ENCODE measurements at places on chromosomes 5 and 9.

GRCh38 chr5:59489551-59489950, 404.0 kb downstream of the PDE4D start:
- no peak for DNase-seq

- DNase-seq, result no peak
These were observed 53.4 kb downstream of the RNF145 start for GRCh38 chr5:159155960-159156359.

DNA sequence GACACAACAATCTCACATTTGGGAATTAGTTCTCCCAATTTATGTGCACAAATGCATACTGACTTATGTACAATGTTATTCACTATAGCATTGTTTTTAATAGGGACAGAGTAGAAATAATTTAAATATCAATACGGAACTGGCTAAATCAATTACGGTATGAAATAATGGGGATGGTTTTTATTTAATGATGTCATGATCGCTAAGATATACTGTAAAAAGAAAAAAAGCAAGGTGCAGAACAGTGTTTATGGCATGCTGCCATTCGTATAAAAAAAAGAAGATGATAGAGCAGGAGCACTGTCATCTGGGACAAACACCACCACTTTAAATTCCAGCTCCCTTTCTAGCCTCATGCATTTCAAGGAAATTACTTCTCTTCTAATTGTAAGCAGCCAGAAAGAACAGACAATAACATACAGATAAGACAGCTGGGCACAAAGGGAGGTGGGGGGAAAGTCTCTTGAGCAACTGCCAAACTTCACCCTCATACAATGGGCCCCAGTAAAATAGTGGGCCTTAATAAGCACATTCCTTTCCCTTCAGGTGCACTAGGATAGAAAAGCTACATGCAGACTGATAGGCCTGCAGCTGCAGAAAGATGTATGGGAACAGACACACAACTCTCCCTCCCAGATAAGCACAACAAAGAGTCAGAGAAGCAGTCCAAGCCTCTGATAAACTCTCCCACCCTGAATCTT, 8.4 kb downstream of the SREK1IP1 start:
- no peak for DNase-seq

GRCh38 chr5:146006470-146007190, 70.3 kb downstream of the SH3RF2 start:
- no peak for DNase-seq

DNA sequence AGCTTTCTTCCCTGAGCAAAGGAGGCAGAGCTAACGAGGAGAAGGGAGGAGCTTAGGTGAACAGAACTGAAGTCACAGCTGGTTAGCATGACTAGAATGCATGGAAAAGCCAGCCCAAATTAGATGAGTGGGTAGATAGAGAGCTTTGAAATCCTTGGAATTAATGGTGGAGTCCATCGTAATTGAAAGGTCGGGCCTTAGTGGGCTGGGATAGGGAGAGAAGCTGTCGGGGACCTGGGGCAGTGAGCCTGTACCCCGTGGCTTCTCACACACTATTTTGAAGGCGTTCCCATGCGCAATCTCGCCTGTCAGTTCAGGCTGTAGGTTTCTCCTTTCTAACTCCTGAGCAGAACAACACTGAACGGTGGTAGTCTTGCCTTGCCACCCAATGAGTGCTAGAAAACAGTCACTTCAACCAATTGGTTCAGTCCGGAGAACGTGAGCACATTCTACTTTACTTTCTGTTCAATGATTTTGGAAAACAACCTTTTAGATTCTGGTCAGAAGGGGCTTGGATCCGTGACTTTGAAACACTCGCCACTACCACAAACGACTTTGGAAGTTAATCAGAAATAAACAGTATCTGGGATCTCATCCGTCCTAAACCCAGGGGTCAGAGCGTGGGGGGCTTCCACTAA, 655 bp upstream of the RAI14 start:
- peak; percentile 24 for DNase-seq

GRCh38 chr9:37146410-37146809, 26.0 kb downstream of the ZCCHC7 start:
- no peak for DNase-seq

DNA sequence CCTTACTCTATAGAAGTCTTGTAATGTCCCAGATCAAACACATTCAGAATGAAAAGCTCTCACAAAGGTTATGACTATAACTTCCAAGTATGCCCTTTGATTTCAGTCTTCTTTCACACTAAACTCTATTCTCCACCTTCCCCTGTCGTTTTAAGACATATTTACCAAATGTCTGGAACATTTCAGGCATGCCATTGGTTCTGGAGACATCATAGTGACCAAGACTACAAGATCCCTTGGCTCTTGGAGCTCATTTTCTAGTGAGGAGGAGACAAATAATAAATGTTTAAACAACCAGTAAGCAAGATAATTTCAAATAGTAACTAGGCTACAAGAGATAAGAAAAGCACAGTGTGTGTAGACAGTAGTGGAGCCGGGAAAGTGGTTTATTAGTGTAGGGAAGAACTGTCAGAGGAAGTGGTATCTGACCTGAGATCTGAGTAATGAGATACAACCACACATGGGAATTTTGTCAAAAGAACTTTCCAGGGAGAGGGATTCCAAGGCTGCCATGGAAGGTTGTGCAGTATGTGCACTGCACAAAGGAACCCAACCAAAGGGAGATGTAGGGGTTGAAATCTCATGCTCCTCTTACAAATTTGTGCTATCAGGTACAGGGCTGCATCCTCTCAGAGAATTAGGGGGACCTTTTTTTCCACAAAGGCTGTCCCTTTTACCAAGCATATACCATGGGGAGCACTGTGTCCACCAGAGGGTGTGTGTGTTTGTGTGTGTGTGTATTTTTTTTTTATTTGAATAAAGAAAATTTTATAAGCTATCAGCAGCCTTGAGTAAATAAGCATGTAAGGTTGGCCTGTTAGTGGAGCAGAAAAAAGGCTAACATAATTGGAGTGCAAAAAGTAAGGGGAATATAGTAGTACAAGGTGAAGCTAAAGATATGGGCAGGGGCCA, 1279.1 kb upstream of the WWC1 start:
- no peak for DNase-seq

DNA sequence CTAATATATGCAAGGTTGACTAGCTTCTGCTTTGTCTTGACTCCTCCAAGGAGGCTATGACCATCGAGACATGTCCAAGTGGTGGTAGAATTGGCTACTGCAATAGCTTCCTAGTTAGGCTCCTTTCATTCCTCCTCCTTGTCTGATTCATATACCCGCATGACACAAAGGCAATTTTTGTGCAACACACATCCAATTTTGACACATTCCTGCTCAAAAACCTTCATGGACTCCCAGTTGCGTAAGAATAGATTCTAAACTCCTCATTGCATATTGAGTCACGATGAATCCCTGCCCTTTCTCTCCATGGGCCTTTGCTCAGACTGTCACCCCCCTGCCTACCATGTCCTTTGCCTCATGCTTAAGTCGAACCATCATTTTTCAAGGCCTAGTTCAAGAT, 344.5 kb downstream of the ACTL7B start:
- no peak for DNase-seq

DNA sequence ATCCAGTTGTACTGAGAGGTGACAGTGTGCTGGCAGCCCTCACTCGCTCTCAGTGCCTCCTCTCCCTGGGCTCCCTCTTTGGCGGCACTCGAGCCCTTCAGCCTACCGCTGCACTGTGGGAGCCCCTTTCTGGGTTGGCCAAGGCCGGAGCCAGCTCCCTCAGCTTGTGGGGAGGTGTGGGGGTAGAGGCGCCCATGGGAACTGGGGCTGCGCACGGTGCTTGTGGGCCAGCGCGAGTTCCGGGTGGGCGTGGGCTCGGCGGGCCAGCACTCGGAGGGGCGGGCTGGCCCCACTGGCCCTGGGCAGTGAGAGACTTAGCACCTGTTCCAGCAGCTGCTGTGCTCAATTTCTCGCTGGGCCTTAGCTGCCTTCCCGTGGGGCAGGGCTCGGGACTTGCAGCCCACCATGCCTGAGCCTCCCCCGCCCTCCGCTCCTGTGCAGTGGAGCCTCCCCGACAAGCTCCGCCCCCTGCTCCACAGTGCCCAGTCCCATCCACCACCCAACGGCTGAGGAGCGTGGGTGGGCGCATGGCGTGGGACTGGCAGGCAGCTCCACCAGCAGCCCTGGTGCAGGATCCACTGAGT, 342.2 kb upstream of the ZNF608 start:
- DNase-seq, result no peak

DNA sequence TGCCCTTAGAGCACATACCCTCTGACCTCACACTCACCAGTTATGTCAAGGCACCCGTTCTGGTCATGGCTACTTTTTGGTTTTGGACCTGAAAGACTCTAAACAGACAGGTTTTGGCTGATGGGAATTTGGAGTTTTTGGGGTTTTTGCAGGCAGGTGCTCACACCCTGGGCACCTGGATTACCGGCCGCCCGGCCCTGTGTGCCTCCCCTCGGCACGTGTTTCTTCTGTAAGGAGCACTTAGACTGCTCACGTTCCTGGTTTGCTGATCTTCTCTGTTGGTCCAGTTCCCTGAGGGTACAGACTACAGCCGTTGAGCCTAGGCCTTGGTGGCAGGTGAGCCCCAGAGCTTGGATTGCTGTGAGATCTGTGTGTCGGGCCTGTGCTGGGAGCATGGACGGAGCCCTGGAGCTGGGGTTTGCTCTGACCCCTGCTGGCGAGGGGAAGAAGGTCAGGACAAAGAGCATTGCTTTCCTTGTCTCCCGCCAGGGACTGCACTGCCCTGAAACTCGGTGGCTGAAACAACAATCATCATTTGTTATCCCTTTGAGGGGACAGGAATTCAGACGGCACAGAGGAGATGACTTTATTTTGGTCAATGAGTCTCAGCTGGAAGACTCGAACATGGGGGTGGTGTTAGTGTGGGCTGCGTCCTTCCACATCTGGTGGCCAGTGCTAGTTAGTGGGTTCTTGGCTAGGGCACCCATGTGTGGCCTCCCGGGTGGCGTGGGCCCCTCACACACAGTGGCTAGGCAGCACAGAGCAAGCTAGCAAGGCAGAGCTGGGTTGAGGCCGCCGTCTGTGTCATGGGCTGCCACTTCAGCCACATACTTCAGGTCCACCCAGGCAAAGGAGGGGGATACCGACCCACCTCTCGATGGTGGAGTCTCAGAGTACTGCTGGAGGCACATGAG, 76.4 kb downstream of the EHMT1 start:
- peak; percentile 34 for DNase-seq

DNA sequence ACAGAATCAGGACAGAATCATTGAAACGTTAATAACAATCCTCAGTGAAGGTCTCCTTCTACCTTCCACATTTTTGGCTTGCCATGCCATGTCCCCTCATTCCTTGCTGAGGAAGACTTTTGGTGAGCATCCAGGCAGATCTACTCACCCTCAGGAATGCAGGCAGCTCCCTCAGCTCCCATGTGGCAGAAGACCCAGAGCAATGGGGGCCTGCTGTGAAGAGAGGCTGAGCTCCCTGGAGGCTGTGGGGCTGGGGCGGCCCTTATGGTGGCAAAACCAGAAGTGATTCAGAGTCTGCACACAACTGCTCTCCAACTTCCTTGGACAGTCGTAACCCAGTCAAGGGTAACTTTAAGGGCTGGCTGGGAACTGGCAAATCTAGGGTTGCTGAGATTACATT, 247.2 kb upstream of the EFNA5 start:
- DNase-seq, result no peak

DNA sequence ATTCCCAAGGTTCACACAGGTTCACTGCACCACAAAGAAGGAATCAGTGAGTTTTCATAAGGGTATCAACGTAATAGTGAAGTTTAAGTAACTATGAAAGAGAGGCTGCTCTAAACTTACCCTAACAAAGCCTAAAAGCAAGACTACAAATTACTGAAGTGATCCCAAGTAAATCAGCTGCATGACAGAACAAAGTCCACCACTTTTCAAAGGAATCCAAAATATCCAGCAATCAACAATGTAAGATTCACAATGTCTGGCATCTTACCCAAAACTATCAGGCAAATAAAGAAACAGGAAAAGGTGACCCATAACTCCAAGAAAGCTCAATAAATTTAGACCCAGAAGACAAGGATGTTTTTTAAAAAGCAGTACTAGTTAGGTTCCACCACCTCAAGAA, 70.1 kb downstream of the GNAQ start:
- no peak for DNase-seq

DNA sequence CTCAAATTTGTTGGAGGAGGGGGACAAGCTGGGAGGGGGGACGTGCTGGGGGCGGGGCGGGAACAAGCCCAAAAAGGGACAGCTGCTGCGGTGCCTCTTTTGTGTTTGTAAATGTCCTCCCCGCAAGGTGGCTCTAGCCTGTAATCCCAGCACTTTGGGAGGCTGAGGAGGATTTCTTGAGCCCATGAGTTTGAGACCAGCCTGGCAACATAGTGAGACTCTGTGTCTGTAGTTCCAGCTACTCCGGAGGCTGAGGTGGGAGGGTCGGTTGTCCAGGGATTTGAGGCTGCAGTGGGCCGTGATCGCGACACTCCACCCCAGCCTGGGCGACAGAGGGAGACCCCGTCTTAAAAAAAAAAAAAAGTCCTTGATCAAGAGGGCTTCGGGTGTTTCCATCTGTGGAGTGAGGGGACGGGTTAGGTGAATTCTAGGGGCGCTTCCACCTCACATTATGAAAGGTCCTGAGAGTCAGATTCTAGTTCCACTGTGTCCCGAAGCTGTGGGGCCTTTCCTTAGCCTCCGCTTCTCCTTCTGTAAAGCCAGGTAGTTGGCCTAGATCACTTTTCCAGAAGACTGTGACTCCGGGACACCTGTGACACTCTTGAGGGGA, 779 bp upstream of the CTNNA1 start:
- no peak for DNase-seq

DNA sequence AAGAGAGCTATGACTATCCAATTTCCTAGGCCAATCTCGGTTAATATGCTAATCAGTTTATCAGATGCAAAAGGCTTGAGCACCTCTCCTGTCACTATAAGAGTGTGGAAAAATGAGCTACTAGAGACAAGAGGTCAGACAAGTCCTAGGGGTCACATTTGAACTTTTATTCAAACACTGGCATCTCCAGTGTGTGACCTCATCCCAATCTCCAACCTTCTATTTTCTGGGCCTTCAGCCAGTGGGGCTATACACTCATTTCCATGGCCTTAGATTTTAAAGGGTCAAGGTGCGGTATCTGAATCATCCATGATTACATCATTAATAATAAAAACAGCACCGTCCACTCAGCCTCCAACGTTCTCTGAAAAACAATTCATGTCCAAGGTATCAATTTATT, 139.6 kb upstream of the LRRTM2 start:
- no peak for DNase-seq

GRCh38 chr5:157520911-157521703, 54.5 kb downstream of the ADAM19 start:
- DNase-seq, result no peak

GRCh38 chr5:104184264-104184663, 621.7 kb upstream of the NUDT12 start:
- DNase-seq, result no peak

- DNase-seq, result peak; percentile 55
These were observed 61.4 kb downstream of the SERINC5 start for GRCh38 chr5:80194468-80194867.

Measured in activated CD8-positive, alpha-beta T cell treated with anti-CD3 and anti-CD28 coated beads for 36 hours (primary cell).